ENCODE measurements at places on chromosomes 3 and 15. TPM values are rescaled to one million over a fixed set of nuclear protein-coding genes. Genes with fewer than 3 reads are reported as not detected.

- H3K36me3 ChIP-seq = no peaks in the 10 kb centered on the region
- DNase-seq = no peak
- H3K27me3 ChIP-seq = no peaks in the 10 kb centered on the region
- no peaks in the 10 kb centered on the region for H3K4me1 ChIP-seq
Measured at GRCh38 chr3:117600112-117600511, 890.5 kb downstream of the TUSC7 start.

- no peaks in the 10 kb centered on the region for H3K36me3 ChIP-seq
- H3K4me3 ChIP-seq = no peak overlapping the region
- no peaks in the 10 kb centered on the region for H3K4me1 ChIP-seq
- no peaks in the 10 kb centered on the region for H3K27me3 ChIP-seq
Measured at GRCh38 chr3:61617041-61617440, 55.7 kb downstream of the PTPRG start.

- peaks cover 5% of the 10 kb centered on the region for H3K36me3 ChIP-seq
- no peak overlapping the region for H3K27ac ChIP-seq
- DNase-seq = no peak
- H3K4me3 ChIP-seq = no peak overlapping the region
- no peaks in the 10 kb centered on the region for H3K27me3 ChIP-seq
Measured at GRCh38 chr15:69215314-69216035, 55.0 kb downstream of the GLCE start.

DNA sequence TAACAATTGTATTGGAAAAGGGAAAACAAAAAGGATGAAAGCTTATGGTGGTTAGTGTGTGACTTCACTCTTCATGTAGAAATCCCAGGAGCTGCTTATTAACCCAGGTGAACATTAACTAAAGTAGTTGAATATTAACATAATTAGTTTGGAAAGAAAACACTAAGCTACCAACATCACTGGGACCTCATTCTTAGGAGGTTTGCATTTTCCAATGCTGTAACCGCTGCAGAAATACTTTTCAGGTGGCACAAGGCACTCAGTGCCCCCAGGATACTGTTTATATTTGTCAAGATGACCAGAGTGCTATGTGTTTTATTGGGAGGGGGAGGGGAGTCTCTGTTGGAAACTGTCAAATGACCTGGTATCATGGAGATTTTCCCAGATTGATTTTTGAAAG lies 25.9 kb upstream of the VILL start:
- DNase-seq = no peak
- H3K4me3 ChIP-seq = no peak overlapping the region
- H3K4me1 ChIP-seq = no peaks in the 10 kb centered on the region
- H3K36me3 ChIP-seq = no peaks in the 10 kb centered on the region

The ELL3 gene
- 2.9 TPM for total RNA-seq

The P4HTM gene
- 32.7 TPM for total RNA-seq

The COL6A5 gene
- not detected for total RNA-seq
